Smooth muscle cell of trachea (primary cell): ENCODE measurements at places on chromosomes 2 and 18. TPM values are rescaled to one million over a fixed set of nuclear protein-coding genes. Genes with fewer than 3 reads are reported as not detected.

Gene PRLH
- not detected in 2 replicates for total RNA-seq

Gene ARHGEF4
- total RNA-seq = 1.3 and 4.0 TPM in 2 replicates

Gene COL4A4
- total RNA-seq = 0.50 and 0.87 TPM in 2 replicates

Gene XDH
- total RNA-seq = 0.87 and 1.3 TPM in 2 replicates

Gene CRYBA2
- total RNA-seq = not detected in 2 replicates

Gene CDH2
- 6.3 and 6.8 TPM in 2 replicates for total RNA-seq

Gene DYSF
- total RNA-seq = 0.15 and 0.17 TPM in 2 replicates

Gene SERPINB5
- total RNA-seq = 0.29 TPM in 1 of 2 replicates, not detected in the other

Gene TMEM178A
- total RNA-seq = 1.0 and 1.3 TPM in 2 replicates

Gene B4GALT6
- 2.6 and 6.0 TPM in 2 replicates for total RNA-seq

Gene TUBB6
- 933 and 1,036 TPM in 2 replicates for total RNA-seq

Gene ABCA12
- total RNA-seq = under 0.01 and 0.17 TPM in 2 replicates

Gene GPR39
- total RNA-seq = 1.3 and 3.3 TPM in 2 replicates

Gene HTR2B
- 9.8 and 15.3 TPM in 2 replicates for total RNA-seq

Gene ZNF407
- 15.2 and 18.0 TPM in 2 replicates for total RNA-seq

Gene LYG1
- total RNA-seq = 0.17 and 0.73 TPM in 2 replicates

Gene HDHD2
- 16.0 and 16.2 TPM in 2 replicates for total RNA-seq

Gene REG3A
- total RNA-seq = not detected in 2 replicates

Gene HOXD8
- total RNA-seq = 0.33 and 0.44 TPM in 2 replicates

Gene ANKRD30B
- total RNA-seq = 0.15 and 0.50 TPM in 2 replicates

Gene ZNF521
- 42.6 and 45.5 TPM in 2 replicates for total RNA-seq

Gene ILKAP
- 19.8 and 32.1 TPM in 2 replicates for total RNA-seq

Gene ZSWIM2
- under 0.01 TPM in 1 of 2 replicates, not detected in the other for total RNA-seq

Gene TBR1
- under 0.01 TPM in 1 of 2 replicates, not detected in the other for total RNA-seq

Gene REG1A
- not detected in 2 replicates for total RNA-seq

Gene TXNDC9
- 48.0 and 90.6 TPM in 2 replicates for total RNA-seq

Gene ST6GAL2
- total RNA-seq = under 0.01 TPM in 2 replicates

Gene SP100
- 106 and 119 TPM in 2 replicates for total RNA-seq

Gene CHRND
- total RNA-seq = not detected in 2 replicates

Gene REEP1
- total RNA-seq = 0.15 TPM in 1 of 2 replicates, not detected in the other

Gene VAMP8
- 1.5 and 2.8 TPM in 2 replicates for total RNA-seq

Gene SAG
- not detected in 2 replicates for total RNA-seq
